ENCODE measurements at places on chromosomes 3 and 15. TPM values are rescaled to one million over a fixed set of nuclear protein-coding genes. Genes with fewer than 3 reads are reported as not detected.
A peak's percentile ranks its signal among the peaks of the same experiment; 100 is the strongest.

DNA sequence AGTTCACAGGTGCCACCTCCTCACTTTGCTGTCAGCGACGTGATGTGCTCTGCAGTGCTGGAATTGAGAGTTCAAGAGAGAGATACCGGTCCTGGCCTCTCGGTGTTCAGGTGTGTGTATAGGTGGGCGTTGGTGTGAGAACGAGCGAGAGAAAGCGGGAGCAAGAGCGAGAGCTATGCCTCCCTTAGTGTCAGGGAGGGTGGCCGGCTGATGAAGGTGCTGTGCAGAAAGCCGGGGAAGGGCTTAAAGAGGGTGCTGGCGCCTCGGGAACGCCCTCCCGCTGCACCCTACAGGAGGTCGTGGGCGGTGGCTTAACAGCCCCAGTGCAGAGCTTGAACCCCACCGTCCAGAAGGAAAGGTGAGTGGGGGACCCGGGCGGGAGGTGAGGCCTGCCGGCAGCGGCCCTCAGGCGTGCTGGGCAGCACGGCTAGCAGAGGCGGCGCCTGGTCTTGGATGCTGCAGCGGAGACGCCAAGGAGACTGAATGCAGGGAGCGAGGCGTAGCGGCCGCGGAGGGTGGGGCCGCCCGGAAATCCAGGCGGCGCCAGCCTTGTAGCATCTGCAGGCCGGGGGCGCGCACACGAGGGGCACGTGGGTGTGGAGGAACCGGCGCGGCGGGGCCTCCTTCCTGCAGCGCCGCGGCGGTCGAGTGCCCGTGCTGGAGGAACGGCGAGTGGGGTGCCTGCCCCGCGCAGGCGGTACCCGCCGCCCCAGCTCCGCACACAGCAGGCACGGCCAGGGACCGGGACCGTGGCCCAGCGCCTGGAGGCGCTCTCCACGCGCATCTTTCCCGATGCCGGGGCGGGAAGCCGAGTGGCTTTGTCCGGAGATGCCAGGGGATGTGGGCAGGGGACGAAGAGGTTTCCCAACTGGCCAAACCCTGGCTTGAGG lies 246.8 kb upstream of the TOPAZ1 start:
- DNase-seq, result peak; percentile 83

DNA sequence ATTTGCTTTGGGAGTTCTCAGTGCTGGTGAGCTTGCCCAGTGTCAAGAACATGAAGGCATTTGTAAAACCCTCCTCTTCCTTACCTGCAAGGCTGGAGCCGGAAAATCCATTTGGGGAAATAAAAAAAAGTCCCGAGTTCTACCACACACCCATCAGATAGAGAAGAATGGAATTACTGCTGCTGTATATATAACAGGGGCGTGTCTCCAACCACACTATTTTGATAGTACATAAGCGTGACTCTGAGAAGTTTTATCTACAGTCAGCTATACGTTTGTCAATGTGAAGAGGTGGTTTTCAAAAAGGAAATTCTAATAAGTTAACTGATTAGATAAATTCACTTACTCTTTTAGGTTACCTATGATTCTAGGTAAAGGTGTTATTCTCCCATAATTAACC lies 1.3 kb upstream of the CPA3 start:
- no peak for DNase-seq

DNA sequence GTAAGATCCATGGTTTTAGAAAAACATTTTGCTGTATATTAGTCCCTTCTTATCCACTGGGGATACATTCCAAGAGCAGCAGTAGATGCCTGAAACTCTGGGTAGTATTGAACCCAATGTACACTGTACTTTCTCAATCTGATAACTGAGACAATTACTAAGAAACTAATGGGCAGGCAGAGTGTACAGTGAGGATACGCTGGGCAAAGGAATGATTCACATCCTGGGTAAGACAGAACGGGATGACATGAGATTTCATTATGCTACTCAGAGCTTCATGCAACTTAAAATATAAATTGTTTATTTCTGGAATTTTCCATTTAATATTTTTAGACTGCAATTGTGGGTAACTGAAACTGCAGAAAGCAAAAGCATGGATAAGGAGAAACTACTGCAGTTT lies 46.2 kb upstream of the TEX55 start:
- no peak for DNase-seq

DNA sequence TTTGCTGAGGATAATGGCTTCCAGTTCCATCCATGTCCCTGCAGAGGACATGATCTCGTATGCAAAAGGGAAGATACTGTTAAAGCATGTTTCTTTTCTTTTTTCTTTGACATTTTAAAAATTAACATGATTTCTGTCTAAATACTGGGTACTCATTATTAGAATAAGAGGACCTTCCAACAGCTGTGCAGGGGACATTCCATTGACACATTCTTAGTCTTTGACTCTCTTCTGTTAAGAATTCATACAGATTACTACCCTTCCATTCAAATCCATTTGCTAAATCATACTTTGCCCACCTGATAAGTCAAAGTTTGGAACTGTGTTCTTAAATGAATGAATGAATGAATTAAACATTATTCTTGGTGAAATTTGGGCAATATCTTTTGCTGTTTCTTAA lies 5.1 kb upstream of the CP start:
- DNase-seq, result no peak

- no peak for DNase-seq
Observed at GRCh38 chr3:157029365-157029790, 130.6 kb downstream of the CCNL1 start.

DNA sequence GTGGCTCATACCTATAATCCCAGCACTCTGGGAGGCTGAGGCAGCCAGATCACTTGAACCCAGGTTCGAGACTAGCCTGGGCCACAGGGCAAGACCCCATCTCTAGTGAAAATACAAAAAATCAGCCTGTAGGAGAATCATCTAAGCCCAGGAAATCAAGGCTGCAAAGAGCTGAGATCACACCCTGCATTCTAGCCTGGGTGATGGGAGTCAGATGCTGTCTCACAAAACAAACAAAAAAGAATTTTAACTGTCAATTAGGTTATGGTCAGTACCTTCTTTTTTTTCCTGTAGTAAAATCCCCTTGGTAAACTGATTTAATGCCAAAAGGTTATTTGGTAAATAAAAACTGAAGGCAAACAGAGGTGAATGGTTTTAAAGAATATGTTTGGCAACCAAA lies 29.0 kb downstream of the TMCC1 start:
- DNase-seq, result no peak

DNA sequence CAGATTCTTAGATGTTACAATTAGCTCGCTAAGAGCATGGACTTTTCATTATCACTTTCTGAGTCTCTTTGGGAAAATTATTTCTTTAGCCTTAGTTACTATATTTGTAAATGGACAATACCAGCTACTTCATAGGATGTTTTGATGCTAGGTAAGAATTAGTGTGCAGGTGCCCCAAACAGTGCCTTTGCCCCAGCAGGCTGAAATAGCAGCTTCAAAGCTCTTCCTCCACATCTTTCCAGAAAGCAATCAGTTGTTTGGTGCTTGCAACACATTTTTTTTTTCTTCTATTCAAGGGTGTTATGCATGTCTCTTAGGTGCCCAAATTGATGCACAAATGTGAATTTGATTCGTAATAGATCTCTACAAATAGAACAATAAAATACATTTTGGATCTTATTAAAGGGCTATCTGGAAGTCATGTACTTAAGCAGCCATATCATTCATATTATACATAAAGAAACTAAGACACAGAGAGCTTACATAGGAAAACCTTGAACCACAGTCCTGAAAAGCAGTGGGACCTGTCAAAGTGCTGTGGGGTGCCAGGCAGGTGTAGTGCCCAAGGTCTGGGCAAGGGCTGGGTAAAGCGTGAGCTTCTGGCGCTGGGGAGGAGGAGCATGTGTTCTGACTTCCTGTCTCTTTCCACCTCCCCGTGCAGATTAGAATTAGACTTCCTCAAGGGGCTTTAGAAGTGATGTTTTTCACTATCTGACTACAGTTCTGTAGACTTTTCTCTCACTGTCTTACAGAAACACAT lies 62.9 kb downstream of the FNDC3B start:
- no peak for DNase-seq

GRCh38 chr3:36362973-36363372 lies 17.3 kb upstream of the STAC start:
- DNase-seq, result no peak

GRCh38 chr15:31148297-31149087 lies 47.0 kb upstream of the TRPM1 start:
- DNase-seq, result peak; percentile 90

- no peak for DNase-seq
Observed at GRCh38 chr15:91882858-91883586, 29.5 kb downstream of the SLCO3A1 start.

DNA sequence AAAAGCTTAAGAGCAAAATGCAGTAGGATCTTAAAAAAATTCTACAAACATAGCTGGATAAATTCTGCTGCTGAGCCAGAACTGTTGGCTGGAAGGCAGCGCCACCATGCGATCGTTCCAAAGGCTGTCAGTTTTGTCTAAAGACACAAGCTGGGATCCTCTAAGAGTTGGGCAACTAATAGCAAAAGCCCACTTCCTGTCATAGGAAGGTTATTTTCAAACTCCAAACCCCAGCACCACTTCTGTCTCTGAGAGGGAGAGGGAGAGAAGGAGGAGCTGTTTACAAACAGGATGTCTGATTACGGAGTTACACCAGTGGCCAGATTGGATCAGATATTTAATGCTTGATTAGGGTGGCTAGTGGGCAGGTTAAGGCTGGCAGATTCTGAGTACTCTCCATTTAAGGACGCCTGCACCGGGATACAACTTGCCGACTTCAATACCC lies 44.0 kb downstream of the EIF4E3 start:
- peak; percentile 71 for DNase-seq

DNA sequence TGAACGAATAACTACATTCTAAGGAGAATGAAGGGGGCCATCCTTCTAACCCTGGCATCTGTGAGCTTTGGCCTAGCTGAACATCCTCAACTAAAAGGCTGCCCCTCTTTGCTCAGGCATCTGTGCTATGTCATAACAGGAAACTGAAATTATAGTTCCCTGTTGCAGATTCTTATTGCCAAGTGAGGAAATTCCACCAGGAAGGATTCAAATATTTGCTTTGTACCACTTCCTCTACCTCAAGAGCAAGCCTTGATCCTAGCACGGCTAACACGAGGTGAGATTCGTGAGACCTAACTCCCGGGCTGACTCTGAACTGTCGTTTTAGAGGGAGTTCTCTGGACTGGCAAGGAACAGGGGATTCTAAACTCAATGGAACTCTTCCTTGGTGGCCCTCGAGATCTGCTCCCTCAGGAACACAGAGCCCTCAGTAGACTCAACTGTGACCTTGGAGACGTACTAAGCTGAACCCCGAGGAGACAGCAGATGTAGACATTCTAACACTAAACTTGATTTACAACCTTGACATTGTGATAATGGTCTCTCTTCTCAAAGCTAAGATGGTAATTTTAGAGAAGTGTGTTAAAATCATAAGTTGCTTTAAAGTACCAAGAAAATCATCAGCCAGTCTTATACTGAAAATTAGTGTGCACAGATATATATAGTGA lies 4.2 kb downstream of the SPG21 start:
- DNase-seq, result no peak

- no peak for DNase-seq
Observed at GRCh38 chr3:53144446-53144845, 14.2 kb upstream of the RFT1 start.

DNA sequence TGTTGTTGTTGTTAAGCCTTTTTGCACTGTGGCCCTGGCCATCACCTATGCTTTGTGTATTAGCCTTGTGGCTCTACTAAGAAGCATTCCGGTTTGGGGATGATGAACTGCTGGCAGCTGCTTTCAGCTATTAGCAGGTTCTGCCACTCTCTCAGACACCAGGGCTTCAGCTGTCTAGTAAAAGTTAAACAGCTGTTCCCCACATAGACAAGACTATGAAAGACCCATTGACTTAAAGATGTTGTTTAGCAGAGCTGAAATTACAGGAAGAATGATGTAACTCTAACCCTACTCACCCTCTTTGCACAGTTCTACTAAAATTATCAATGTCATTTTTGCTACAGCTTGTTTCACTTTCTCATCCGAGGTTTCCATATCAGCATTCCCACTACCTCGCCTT lies 131.2 kb upstream of the CGNL1 start:
- DNase-seq, result no peak

DNA sequence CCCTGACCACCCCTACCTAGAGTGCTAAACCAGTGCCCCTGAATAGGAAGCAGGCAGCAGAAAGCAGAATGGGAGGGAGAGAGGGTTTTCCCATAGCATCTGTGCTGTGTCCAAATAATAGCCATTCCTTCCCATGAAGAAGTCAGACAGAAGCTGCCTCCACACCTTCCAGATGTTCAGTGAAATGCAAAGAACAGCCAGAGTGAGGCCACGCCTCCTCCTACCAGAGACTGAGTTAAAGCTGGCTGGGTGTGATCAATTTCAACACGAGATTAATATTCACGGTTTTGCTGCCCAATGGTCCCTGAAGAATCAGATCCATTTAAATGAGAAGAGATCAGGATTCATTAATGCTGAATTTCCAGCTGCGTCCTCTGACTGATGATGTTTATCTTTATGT lies 111.8 kb downstream of the SRGAP3 start:
- peak; percentile 76 for DNase-seq

- DNase-seq, result no peak
Observed at GRCh38 chr3:52730681-52731080, 24.8 kb downstream of the SPCS1 start.

DNA sequence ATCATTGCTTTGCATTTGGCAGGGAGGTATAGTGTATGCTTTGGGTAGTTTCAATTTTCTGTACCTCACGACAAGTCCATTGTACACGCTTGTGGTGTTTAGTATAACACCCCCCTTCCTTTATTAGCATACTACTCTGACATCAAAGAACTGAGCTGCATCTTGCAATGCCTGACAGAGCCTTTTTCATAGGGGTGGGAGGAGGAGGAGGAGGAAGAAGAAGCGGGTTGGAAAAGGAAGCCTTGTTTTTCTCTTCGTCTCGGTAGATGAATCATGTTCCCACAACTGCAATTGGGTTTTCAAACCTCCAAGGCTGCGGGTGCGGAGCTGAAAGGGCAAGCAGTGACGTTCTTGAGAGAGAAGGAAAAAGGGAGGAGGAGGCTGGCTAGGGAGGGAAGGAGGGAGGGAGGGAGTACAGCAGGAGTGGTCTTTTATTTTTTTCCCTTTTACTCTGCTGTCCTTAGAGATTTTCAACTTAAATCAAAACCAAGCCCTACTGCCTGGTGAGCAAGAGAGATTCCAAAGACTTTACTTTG lies 175.7 kb downstream of the KLHL25 start:
- DNase-seq, result peak; percentile 94

DNA sequence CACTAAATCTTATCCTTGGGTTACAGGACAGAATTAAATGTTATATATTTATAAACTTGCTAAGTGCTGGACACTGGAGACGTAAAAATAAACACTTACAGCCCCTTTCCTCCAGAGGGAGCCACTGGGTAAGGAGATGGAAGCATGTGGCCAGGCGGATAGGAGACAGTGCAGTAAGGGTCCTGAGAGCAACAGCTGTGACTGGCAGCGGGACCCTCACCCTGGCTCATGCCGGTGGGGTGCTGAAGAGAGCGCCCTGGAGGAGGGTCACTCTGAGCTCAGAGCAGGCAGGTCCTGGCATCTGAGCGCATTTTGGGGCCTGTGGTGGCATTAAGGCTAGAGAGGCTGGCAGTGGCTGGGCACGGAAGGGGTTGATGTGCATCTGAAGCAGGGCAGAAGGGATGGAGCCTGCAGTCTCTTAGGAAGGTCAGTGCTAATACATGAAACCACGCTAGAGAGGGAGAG lies 16.0 kb downstream of the SEC61A1 start:
- DNase-seq, result peak; percentile 14

WDR93 gene
- 0.32 TPM for polyA plus RNA-seq

RTP1 gene
- 0.93 TPM for polyA plus RNA-seq

GRM2 gene
- 10.5 TPM for polyA plus RNA-seq

BOC gene
- 23.3 TPM for polyA plus RNA-seq
